ENCODE measurements at places on chromosomes 5 and 9. TPM values are rescaled to one million over a fixed set of nuclear protein-coding genes. Genes with fewer than 3 reads are reported as not detected.

FAM169A gene
- total RNA-seq: under 0.01 TPM

SMAD5 gene
- total RNA-seq: 68.3 TPM

PCDHB2 gene
- total RNA-seq: 1.6 TPM

CDO1 gene
- 0.65 TPM for total RNA-seq

FYB1 gene
- not detected for total RNA-seq

PCDH1 gene
- total RNA-seq: 211 TPM

SHROOM1 gene
- total RNA-seq: 8.2 TPM

TXNDC15 gene
- total RNA-seq: 70.6 TPM

PCDHB10 gene
- 1.1 TPM for total RNA-seq

RHOBTB3 gene
- total RNA-seq: 52.3 TPM

HACD4 gene
- 0.19 TPM for total RNA-seq

MYO10 gene
- 133 TPM for total RNA-seq

RLN2 gene
- total RNA-seq: not detected
